ENCODE measurements at places on chromosomes 11 and 22.

DNA sequence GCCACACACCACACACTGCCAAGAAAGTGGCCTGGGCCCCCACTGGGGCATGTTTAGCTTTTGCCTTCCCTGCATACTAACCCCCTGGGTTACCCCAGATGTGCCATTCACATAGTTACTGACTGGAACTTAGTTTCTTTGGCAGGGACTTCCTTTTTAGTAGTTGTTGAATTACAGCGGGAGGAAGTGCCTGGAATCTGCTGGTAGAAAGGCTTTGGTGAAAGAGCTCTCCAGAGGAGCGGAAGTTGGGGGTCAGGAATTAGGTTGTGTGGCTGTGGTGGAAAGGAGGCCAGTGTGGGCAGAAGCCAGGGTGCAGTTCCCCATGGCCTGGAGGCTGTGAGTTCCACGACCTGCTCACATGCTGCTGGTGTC is 69.0 kb downstream of the MED15 start:
- DNase-seq: no peak

GRCh38 chr11:35905646-35906276 is 38.1 kb upstream of the LDLRAD3 start:
- no peak for DNase-seq

GRCh38 chr11:18669711-18670110 is 28.9 kb upstream of the TMEM86A start:
- DNase-seq: no peak

DNA sequence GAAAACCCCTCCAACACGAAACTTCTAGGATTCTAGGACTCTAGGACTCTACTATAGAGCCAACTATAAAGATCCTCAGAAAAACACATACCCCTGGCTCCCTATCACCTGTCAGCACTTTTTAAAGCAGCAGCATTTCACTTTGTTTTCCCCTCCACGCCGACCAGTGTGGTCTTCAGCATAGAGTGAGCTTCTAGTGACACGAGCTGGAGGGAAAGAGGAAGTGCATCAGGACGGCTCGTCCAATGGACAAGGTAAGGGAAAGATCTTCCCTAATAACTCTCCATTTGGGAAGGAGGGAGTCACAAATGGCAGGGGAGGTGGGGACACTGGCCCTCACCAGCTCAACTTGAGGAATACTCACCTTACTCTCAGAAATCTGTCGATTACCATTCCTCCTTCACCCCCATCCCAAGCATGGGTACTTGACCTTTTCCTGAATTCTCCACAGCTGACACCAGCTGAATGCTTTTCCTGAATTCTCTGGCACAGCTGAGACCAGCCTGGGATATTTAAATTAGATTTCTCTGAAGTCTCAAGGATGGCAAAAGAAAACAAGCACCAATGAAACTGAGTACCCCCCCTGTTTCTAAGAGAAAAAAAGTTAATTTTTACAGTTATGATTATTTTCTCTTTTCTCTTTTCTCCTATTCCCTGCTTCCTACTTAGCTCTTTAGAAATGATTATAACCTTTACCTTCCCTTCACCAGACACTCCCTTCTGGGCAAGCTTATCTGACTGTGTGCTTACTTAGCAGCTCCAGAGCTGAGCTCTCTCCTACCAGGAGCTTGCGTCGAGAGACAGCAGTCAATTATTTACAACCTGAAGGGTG is 33.3 kb upstream of the NNMT start:
- no peak for DNase-seq

- DNase-seq: no peak
Observed at GRCh38 chr22:17945156-17945887, 79.0 kb downstream of the MICAL3 start.

DNA sequence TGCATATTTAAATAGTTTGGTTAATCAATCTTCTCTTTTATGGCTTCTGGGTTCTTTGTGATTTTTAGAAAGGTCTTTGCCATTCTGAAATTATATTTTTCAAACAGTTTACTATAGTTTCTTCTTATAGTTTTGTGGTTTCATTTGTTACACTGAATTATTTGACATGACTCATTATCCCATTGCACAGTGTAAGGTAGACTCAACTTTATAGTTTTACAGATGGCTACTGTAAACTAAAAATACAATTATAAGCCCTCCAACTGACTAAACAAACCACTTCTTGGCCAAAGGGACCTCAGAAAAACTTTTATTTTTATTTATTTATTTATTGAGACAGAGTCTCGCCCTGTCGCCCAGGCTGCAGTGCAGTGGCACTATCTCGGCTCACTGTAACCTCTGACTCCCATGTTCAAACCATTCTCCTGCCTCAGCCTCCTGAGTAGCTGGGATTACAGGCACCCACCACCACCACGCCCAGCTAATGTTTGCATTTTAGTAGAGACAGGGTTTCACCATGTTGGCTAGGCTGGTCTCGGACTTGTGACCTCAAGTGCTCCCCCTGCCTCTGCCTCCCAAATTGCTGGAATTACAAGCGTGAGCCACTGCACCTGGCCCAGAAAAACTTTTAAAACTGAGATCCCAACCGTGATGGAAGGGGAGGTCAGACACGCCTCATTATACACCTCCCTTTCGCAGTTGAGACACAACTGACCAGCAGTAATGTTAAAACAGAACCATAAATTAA is 14.1 kb upstream of the RAC2 start:
- DNase-seq: no peak

GRCh38 chr11:43872995-43873394 is 7.6 kb upstream of the ALKBH3 start:
- DNase-seq: no peak

GRCh38 chr22:19800761-19801244 is 40.2 kb downstream of the TBX1 start:
- no peak for DNase-seq

- DNase-seq: no peak
Observed at GRCh38 chr11:65207918-65208784, 26.4 kb downstream of the CAPN1 start.

DNA sequence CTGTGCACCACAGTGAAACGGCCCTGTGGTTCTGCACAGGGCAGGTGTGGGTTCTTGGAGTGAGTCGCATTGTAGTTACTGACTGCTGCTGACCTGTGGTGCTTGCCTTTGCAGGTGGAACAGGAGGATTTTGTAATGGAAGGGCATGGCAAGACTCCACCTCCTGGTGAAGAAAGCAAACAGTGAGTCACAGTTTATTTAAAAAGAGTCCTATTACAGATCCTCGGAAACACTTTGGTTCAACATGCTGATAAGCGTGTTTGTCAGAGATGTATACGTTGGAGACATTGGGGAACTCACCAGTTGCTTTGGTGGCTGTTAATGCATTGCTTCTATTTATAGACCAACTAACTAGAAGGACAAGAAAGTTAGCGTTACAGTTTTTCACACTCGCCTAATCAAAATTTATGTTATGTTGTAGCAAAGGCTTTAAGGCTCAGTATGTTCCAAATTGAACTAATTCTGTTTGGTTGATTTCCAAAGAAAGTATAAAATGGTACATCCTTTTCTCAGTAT is 21.7 kb upstream of the TNRC6B start:
- no peak for DNase-seq

DNA sequence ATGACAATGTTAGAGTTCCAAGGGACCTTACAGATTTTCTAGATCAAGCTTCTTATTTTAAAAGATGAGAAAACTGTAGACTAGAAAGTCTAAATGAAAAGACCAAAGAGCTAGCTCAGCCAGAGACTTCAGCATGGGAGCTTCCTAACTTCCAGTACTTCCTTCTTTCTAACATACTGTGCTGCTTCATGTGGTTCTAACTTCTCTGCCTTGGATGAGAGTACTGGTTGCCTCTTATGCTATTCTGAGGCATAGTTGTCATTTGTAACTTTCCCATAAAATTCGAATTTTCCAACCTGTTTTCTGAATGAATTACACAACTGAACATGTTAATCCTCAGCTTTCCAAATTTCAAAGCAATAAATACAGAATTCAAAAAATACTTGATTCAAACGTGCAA is 1.8 kb downstream of the MTMR2 start:
- no peak for DNase-seq

- DNase-seq: no peak
Observed at GRCh38 chr11:36385121-36385970, 89.3 kb downstream of the PRR5L start.

- DNase-seq: no peak
Observed at GRCh38 chr11:59666969-59667368, 1.9 kb downstream of the PATL1 start.

DNA sequence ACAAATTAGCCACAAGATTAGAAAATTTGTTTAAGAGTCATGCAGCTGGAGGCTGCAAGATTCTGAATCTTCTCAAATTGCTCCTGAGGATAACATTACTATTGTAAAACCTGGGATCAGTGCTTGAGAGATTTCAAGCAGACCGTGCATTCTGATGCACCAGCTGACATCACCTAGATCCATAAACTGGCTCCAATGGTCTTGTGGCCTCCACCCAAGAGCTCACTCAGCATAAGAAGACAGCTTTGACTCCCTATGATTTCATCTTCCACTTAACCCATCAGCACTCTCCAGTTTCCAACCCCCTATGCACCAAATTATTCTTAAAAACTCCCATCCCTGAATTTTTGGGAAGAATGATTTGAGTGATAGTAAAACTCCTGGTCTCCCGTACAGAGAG is 1007.9 kb upstream of the TENM4 start:
- no peak for DNase-seq

- no peak for DNase-seq
Observed at GRCh38 chr11:113436672-113437252, 38.4 kb downstream of the DRD2 start.

DNA sequence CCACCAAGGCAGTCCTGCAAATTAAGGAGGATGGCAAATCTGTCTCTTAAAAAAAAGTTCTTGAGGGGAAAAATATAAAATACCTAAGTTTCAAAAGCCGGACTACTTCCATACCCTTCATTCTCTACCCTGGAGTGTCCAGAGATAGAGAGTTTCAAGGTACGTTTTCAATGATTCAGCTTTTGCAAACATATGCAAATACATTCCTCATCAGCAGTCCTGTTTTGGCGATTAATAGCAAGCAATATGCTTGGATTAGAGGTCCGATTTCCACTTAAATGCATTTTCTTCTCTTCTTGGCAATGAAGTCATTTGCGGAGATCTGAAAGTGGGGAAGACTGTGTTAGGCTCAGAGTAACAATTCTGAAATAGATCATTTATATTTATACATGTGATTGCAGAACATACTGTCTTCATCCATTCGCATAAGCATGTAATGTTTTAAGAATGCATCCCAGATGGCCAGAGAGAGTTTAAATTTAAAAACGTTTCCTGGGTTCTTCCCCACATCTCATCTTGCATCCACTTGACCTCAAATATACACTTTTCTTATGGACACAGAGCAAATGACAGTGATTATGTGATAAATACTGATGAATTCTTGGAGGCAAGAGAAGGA is 13.8 kb upstream of the TFIP11 start:
- DNase-seq: no peak

- DNase-seq: no peak
Observed at GRCh38 chr11:122755941-122756340, 82.4 kb upstream of the CRTAM start.

DNA sequence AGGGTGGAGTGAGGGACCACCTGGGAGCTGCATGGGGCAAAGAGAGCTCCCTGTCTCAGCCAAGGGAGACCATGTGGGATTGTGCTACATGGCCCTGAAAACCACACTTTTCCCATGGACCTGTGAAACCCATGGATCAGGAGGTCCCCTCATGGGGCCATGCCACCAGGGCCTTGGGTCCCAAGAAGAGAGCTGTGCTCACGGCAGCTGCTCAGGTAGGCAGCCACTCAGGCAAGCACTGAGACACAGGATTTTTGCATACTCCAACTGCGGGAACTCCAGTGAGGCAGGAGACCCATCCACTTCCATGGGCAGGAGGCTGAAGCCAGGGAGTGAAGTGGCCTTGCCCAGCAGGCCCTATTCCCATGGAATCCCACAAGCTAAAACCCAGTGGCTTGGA is 190.0 kb downstream of the KCNA4 start:
- no peak for DNase-seq

GRCh38 chr11:95661162-95661561 is 128.4 kb downstream of the FAM76B start:
- no peak for DNase-seq

GRCh38 chr11:10021563-10021962 is 272.5 kb downstream of the SBF2 start:
- no peak for DNase-seq

- DNase-seq: no peak
Observed at GRCh38 chr22:37448516-37449127, 21.3 kb upstream of the ELFN2 start.

DNA sequence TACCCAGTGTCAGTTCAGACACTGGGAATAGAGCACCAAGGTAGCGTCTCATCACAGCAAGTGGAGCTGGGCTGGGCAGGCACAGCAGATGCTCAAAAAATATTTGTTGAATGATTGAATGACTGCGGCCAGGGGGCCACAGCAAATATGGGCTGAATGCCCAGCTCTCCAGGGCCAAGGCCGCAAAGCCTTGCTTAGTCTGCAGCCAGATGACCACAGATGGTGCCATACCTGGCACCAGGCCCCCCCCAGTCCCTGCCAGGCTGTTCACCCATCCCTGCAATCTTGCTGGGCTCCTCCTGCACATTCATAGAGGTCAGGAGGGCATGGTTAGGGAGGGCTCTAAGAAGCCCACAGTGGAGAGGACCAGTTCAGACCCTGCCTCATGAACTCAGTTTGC is 32.9 kb downstream of the ZC3H7B start:
- no peak for DNase-seq

DNA sequence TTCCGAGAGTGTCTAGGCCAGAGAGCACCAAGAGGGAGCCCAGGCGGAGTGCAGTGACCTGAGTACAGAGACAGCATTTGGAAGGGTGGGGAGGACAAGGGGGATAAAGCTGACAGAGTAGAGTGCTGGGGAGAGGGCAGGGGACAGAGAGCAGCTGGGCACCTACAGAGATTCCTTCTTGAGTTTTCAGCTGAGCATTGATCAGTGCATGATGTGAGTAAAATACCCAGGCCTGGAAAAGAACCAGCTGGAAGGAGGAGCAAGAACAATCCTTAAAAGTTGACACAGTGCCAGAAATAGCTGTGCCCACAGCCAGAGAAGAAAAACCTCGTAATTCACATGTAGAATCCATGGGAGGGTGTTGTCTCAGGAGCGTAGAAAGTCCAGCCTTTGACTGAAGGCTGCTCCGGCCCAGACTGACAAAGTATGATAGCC is 33.9 kb upstream of the PANX2 start:
- no peak for DNase-seq

- no peak for DNase-seq
Observed at GRCh38 chr11:97890466-97890865, 1130.3 kb upstream of the CNTN5 start.

DNA sequence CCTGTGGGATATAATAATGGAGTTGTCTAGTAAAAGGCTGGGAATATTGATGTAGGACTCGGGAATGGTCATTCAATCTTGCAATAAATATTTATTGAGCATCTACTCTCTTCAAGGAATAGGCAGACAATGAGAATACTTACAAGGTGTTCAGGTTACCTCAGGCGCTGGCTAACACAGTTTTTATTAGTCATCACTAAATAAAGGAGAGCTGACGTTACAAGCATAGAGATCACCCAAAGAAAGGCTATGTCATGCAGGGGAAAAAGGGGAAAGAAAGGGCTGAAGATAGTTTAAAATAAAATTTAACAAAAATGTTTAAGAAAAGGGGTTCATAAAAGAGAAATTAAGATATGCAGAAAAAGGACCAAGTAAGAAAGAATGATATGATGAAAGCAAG is 15.8 kb upstream of the CTSC start:
- no peak for DNase-seq

GRCh38 chr11:121522043-121522941 is 69.5 kb upstream of the SORL1-AS1 start:
- no peak for DNase-seq
